ENCODE measurements at places on chromosomes 6 and 20.

GRCh38 chr20:56212091-56212490, 36.4 kb upstream of the MC3R start:
- DNase-seq = no peak

DNA sequence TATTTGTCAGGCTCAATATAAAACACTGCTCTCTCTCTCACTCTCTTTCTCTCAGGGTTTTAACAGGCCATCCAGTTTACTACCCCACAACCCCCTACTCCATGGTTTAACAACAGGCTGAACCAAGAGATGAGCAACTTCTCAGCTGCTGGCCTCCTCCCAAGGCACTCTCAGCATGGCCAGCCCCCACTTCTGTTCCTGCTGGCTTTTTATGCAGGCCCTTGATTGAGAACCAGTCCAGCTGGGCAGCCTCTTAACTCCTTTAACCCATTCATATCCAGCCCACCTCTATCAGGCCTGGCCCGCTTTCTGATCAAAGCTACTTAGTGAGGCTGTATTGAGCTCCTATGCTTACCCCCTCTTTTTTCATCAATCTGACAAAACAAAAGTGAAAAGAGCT, 346.8 kb upstream of the POU3F2 start:
- no peak for DNase-seq

- no peak for DNase-seq
Observed at GRCh38 chr20:23425129-23425528, 3.8 kb upstream of the NAPB start.

DNA sequence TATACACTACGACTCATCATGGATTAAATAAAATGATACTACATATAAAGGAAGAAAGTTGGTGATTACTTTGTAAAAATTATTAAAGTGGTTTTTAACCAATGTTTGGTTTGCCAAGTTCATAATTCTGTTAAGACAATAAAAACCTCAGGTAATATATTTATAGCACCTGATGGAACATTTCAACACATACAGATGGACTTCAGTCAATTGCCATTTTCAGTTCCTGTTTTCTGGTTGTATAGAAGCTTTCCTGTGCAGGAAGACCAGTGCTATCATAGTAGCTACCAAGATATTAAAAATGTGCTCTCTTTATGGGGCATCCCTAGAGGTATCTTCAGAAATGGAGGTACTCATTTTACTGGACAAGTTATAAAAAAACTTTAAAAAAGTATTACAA, 1686.4 kb downstream of the GRIK2 start:
- no peak for DNase-seq

DNA sequence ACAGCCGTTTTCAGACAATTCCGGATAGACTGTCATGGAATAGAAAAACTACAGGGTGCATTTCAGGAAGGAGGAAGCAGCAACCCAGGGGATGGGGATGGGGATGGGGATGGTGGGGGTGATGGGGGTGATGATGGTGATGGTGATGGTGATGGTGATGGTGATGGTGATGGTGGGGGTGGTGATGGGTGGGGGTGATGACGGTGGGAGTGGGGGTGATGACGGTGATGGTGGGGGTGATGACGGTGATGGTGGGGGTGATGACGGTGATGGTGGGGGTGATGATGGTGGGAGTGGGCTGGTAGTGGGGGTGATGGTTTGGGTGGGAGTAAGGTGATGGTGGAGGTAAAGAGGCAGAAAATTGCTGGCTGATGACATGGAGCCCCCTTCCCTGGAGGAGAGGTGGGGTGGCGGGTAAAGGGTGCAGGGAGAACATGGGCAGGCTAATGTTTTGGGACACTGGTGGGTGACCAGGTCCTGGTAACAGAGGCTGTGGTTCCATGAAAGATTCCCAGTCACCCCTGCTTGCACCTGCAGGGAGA, 17.5 kb downstream of the LAMA5 start:
- no peak for DNase-seq

DNA sequence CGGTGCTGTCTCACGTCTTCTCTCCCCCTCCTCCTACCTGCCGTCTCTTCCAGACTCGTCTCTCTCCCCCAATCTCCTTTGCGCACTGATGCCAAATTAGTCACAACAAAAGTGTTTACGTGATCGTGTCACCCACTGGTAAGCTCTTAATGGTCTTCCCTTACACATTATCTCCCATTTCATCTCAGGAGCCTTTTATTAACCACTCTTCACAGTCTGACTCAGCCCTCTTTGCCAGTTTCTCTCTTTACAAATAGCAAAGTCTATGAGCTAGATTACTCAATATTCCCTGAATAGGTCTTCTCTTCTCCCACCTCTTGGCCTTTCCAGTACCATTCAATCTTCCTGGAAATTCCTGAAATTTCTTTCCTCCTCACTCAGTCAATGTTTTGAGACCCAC, 247.0 kb downstream of the ESR1 start:
- DNase-seq = no peak

DNA sequence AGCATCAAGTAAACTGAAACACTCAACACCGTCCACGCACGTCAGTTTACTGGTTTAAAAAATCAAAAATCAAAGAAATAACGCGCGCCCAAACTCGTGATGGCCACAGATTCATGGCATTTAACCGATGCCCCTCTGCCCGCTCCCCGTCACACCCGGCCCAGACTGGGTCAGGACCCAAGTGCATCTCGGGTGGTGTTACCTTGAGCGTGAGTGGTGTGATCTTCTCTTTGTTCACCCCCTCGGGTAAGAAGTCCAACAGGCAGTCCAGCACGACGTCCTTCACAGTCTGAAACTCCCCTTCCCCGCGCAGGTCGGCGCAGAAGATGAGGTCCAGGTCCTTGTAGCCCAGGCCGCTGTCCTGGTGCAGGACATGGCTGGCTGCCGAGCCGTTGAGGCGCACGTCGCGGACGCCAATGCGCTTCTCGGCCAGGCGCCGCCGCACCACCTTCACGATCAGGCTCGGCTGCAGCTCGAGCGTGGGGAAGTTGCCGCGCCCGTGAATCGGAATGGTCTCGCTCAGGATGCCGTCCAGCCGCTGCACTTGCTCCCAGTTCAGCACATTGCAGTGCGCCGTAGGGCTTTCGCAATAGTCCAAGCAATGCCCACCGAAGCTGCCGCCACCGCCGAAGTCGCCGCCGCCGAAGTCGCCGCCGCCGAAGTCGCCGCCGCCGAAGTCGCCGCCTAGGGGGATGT, 945 bp downstream of the TENT5A start:
- DNase-seq = no peak

- no peak for DNase-seq
Observed at GRCh38 chr20:10307359-10307735, 88.7 kb downstream of the SNAP25 start.

DNA sequence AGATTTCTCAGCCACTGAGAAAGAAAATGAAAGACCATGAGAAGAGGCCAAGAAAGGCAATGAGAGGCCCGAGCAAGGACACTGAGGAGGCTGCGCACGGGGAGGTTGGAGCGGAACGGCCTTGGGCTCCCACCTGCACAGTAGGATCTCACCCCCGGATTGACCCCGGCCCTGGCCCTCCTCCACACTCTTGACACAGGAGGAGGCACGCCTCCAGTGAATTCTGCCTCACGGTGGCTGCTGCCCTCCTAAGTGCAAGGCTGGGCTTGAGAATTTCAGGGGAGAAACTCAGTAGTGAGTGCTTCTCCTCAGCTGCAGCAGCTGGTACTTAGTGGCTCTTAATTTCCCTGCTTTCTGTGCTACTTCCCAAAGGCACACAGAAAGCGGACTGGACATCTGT, 18.0 kb downstream of the MRPL14 start:
- DNase-seq = no peak

GRCh38 chr6:104684911-104685415, 174.8 kb downstream of the HACE1 start:
- no peak for DNase-seq

DNA sequence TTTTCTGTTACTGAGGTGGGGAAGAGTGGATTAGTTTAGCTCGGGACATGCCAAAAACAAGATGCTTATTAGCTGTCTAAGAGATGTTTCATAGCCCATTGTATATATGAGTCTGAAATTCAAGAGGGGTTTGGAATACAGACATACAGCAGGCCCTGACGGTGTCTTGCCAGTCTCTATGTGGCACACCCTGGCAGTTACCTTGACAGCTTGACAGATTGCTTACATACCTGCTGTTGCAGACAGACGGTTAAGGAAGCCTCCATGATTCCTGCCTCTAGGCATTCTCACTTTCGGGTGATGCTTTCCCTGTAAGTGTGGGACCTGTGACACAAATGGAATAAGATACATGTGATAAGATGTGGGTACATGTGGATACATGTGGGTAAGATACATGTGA, 95.0 kb downstream of the QRSL1 start:
- DNase-seq = no peak

DNA sequence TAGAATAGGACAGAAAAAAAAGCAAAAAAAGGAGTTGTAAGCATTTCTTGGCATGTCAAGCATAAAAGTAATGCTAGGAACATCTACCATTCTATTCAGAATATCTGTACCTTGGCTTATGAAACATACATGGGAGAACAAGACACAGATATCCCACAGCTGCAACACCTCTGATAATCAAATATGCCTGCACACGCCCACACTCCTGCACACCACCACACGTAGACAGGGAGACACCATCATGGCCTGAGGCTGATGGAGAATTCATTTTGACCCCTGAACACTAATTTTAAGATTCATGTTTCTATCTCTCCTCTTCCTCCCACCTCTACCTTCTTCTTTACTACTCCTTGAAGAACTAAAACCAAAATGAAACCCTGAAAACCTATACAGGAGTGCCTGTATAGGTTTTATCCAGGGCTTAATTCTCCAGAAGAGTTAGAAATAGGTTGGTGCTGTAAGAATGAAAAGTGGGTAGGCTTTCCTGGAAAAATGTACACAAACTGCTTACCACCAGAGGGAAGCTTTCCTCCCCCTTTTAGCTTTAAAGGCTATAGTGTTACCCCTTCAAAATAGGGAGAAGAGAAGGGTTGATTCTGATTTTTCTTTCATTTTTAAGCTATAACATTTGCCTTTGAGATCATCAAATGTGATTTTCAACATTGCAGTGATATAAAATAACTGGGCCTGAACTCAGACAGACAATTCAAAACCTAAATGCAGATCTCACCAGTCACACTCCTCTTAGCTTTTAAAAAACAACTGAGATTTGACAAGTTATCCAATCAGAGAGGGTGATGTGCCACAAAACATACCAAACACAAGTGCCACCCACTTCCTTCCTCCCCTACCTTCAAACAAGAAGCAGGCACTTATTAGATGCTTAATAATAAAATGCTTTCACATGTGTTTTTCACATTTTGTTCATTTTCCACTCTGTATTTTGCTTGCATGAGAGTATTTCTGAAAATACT, 57.9 kb downstream of the ELOVL5 start:
- no peak for DNase-seq

- no peak for DNase-seq
Observed at GRCh38 chr20:20229595-20229994, 138.3 kb upstream of the INSM1 start.

- no peak for DNase-seq
Observed at GRCh38 chr20:20630551-20630950, 81.9 kb downstream of the RALGAPA2 start.

DNA sequence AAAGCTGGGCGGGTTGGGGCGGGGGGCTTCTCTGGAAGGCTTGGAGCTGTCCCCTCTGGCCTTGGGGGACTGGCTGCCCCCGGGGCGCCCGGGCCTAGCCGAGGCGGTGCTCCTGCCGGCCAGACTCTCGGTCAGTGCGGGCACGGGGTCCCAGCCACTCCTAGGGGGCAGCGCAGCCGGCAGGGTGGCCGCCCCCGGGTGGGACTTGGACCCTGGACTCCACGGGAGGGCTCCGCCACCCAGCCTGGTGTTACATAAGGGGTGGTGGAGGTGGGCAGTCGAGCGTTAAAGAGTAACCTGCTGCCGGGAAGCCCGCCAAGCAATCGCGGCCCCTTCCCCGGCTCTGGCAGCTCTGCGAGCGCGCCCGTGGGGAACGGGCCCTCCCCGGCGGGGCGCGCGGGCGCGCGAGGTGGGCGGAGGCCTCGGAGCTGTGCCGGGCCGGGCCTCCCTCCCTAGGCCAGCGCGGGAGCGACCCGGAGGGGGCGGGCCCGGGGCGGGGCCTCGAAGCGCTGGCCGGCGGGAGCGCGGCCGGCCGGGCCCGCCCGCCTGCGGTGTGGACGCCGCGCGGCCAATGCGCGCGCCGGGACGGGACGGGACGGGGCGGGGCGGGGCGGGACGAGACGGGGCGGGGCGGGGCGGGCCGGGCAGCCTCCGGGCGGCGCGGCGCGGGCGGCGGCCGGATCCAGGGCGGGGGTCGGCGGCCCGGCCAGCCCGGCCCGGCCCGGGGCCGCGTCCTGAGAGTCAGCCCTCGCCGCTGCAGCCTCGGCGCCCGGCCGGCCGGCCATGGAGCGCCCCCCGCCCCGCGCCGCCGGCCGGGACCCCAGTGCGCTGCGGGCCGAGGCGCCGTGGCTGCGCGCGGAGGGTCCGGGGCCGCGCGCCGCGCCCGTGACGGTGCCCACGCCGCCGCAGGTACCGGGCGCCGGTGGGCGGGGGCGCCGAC, at the start of gene SLC2A4RG:
SLC2A4RG (plus strand) TSS at position 647 of the 940 bp plus-strand sequence; CDS start at position 784, 137 bp downstream.
- DNase-seq = no peak

DNA sequence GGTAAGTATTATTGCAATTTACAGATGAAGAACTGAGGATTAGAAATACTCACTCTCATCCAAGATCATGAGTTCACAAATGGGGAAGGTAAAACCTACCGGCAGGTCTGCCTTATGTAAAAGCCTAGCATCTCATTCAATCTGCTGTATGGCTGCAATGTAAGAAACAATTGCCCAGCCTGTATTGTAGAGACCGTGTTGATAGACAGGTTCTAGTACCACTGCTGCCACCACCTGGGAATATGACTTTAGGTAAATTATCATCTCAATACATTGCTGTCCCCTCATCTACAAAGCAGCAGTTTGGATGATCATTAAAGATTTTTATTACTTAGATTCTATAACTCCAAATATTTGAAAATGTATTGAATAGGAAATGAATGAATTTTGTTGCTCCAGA, 23.3 kb upstream of the ARHGAP18 start:
- no peak for DNase-seq

DNA sequence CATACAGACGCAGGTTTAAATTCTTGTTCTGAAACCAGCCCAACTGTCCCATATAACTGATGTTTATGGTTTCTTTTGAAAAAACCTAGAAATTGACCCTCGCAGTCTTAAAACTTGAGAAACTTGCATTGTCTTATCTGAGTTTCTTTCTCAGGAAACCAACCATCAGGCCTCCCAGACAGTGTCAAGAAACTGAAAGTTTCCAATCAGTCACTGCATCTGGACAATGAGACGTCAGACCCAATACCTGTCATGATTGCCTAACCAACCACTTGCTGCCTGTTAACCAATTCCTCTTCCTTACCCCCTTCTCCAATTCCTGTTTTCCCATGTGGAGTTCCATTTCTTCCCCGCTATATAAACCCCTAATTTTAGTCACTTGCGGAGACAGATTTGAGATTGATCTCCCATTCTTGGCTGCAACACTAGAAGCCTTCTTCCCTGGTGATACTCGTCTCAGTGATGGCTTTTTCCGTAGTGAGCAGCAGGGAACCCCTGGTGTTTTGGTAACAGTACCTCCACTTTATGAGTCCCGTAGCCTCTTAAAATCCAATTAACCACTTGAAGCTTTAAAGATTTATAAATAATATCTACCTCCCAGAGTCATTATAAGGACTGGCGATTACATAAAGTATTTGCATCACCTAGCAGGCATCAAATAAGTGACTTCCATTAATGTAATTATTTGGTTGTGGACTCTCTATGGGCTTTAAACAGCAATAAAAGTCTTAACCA, 49.3 kb downstream of the GPR63 start:
- no peak for DNase-seq

All from NCI-H187 treated with DMSO at 0.1 percent for 48 hours (cell line).